ENCODE measurements at places on chromosomes 16 and 17.

DNA sequence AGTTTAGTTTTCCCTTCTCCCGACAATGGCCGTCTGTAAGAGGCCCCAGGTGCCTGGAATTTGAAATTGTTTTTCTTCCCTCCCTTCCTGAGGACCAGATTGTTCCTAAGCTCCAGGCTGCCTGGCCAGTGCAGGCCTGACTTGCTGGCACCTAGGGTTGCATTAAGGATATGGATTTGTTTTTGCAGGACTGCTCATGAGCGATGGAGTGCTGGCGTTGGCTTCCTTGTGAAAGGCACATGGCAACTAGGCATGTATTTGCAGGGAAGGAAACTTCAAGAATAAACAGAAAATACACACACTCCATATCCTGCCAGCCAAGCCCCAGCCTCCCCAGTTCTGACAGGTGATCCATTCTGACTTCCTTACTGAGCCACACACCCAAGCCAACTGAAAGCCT lies 25.5 kb upstream of the SOX9 start:
- DNase-seq: no peak

- DNase-seq: peak; percentile 39
Observed at GRCh38 chr16:15775663-15776304, 81.0 kb downstream of the MYH11 start.

GRCh38 chr16:70418274-70418992 lies 20.5 kb downstream of the ST3GAL2 start:
- DNase-seq: no peak

DNA sequence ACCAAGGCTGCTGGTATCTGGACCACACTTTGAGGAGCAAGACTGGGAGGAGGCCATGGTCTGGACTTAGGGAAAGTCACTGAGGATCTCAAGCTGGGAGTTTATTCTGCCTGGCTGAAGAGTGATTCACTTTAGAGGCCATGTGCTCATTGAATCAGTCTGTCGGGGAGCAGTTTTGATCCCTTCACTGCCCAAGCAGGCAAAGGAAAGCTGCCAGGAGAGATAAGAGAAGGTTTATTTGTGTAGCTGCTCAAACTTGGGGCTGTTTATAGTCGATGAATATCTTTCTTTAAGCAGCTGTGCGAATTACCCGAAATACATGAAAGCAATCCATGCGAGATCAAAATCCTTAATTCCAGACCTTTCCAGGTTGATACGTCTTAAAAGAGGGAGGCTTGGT lies 544.4 kb upstream of the EEF2KMT start:
- no peak for DNase-seq

- peak; percentile 97 for DNase-seq
Observed at GRCh38 chr17:6507535-6507934, 48.8 kb downstream of the PITPNM3 start.

DNA sequence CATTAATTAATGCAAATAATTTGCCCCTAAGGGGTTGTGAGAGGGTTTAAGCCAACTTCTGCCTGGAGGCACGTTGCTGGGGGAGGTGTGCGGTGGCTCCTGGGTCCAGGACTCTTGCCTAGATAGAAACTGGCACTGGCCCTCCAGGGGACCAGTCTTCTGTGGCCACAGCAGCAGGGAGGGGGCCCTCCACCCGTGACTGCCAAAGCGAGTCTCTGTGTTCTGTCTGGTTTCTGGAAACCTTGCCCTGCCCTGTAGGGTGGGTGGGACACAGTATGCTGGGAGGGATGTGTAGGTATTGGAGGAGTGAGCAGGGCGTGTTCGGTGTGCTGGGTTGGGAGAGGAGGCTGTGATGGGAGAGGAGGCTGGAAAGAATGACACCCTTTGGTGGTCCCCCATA lies 78.8 kb downstream of the TBC1D16 start:
- DNase-seq: no peak

DNA sequence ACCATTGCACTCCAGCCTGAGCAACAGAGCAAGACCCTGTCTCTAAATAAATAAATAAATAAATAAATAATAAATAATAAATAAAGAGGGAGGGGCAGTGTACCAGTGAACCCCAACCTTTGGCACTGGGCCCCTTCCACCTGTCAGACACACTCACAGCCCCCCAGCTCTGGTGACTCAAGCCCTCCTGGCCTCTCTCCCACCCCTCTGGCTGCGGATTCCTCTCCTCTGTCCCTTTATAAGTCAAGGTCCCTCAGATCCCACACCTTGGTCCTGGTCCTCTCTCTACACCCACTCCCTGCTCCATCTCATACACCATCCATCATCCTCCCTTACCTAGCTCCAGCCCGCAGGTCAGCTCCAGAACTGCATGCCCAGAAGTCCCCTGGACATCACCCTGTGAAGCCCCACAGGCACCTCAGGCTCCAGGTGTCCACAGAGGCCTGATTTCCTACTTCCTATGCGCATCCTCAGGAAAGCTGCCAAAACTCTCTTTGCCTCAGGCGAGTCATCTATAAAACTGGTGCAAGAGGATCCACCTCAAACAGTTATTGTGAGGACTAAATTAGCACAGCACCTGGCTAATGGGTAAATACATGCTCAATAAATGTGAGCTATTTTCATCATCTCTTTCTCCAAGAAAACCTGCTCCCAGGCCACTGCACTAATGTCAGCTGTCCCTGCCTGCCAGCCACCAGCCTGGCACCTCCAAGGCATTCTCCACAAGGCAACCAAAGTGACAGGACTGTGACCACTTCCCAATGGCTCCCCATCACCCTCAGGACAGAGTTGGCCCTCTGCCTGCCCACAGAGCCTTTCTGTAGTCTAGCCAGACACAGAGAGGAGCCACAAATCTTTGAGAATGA lies 46.8 kb downstream of the BEAN1 start:
- DNase-seq: no peak

DNA sequence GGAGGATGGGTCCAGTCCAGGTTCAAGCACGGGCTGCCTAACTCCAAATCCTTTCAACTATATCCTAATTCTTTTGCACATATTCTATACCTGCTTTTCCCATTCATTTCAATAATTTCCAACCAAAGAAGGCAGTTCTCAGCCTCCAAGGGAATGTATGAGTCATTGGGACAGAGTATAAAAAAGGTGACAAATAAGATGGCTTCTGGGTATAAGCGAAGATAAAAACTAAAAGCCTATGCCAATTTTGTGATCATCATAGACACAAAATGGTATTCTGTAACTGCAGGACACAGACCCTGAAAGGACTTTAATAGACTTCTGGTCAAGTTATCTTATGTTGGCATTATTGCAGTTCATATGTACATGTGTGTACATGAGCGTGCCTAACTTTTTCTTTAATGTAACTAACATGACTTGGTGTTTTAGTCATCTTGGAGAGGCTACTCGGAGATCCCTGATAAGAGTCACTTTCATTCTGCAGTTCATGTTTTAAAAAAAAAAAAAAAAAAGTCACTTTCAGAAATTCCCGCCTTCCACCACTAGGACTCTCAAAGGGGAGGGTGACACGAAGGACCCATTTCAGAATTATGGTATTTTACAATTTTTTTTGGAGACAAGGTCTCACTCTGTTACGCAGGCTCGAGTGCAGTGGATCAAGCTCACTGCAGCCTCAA lies 17.3 kb downstream of the COG1 start:
- DNase-seq: peak; percentile 49

GRCh38 chr16:17780181-17780580 lies 309.4 kb upstream of the XYLT1 start:
- no peak for DNase-seq

DNA sequence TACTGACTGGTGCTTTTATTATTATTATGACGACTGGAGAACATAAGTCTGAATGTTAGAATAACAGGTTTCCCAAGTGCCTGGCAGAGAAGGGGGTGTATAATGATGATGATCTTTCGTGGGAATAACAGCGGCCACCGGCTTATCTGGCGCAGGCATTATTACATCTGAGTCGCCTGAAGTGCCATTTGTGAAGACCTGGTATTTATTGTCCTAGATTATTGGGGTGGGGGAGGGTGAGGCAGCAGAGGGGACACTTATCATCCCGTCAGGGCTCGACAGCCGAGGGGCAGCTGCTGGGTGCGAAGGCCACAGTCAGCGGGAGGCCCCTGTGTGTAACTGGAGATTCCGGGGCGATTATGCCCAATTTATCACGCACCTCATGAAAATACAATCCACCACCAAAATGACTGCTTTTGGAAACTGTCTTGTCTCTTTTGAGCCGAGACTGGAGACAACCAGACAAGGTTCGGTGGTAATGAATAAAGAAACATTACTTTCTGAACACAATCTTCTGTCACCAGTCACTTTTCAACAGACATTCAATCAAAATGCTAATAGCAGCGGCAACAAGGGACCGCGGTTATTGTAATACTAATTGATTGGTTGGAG lies 199.3 kb downstream of the CCDC182 start:
- DNase-seq: no peak

DNA sequence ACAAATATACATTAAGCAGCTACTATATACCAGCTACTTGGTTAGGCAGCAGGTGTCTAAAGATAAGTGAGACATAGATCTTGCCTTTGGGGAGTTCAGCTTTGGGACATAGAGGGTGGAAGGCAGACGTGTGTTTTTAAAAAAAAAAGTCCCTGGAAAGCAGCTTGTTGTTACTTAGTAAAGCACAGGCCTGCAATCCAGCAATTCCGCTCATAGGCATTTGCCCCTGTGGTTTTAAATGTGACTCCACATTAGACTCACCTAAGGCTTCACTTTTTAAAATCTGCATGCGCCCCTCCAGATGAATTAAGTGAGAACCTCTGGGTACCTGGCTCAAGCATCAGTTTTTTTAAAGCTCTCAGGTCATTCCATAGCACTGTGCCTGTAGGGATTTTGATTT lies 7.2 kb upstream of the MLYCD start:
- DNase-seq: no peak

DNA sequence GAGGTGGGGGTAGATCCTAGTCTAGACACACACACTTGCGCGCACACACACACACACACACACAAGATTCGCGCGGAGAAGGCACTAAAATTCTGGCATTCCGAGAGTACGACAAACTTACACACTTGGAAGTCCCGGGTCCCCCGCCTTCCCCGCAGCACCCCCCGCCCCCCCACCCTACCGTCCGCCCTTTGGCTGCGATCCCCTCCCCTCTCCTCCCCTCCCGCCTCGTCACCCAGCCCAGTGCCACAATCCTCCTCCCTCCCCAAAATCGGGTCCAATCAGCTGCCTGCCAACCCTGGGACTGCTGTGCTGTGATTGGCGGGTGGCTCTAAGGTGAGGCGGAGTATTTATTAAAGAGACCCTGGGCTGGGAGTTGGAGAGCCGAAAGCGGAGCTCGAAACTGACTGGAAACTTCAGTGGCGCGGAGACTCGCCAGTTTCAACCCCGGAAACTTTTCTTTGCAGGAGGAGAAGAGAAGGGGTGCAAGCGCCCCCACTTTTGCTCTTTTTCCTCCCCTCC lies at the start of gene SOX9:
TSS of gene SOX9 (plus strand) at position 379 of the 522 bp plus-strand sequence. CDS start 372 bp downstream, outside the sequence.
- peak; percentile 95 for DNase-seq

- no peak for DNase-seq
Observed at GRCh38 chr17:48952904-48953303, 8.3 kb upstream of the SNF8 start.

GRCh38 chr17:19290066-19290705 lies 53.0 kb downstream of the EPN2 start:
- DNase-seq: no peak

DNA sequence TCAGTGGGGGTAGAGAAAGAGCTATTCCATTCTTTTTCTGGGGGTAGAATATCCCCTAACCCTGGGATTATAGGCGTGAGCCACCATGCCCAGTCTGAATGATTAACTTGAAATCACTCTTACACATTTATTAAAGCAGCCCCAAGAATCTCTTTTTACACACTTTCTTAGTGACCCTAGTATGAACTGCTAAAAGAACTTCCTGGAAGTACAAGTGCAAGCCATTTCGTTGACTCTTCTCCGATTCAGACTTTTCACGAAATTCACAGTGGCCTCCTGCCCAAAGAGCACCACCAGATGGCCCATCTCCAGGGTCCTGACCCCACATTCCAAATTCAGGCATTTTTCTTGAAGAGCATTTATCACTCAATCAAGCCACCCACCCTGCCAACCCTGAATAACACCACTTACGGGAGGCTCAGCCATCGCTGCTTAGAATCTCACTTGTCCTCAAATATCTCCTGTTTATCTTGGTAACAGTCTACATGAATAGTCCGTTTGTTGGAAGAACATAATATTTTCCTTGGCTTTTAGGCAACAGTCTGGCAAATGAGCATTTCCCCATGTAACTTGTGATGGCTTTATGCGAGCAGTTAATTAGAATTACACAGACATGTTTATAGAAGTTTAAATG lies 28.0 kb downstream of the ZNF423 start:
- no peak for DNase-seq

DNA sequence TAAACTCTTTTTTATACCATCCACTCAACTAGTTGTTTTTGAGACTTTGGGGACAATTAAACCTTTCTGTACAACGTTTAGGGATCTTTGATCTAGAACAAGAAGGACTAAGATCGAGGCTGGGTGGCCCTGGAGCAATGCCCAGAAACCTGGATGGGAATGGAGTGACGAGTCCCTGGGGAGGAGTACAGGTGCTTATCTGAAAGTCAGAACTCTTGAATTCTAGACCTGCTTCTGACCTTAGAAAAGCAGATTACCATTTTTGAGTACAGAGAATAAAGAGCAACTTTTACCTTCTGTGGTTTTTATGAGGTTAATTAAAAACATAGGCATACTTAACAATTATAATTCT lies 17.8 kb downstream of the UBE2Z start:
- DNase-seq: no peak

GRCh38 chr17:41504246-41504977 lies 1.0 kb downstream of the KRT13 start:
- DNase-seq: no peak

GRCh38 chr17:48011405-48012150 lies 26.0 kb downstream of the COPZ2 start:
- DNase-seq: peak; percentile 77

- peak; percentile 72 for DNase-seq
Observed at GRCh38 chr16:81175325-81175891, 63.1 kb upstream of the BCO1 start.

GRCh38 chr17:76558198-76559095 lies 18.6 kb downstream of the PRCD start:
- DNase-seq: no peak

DNA sequence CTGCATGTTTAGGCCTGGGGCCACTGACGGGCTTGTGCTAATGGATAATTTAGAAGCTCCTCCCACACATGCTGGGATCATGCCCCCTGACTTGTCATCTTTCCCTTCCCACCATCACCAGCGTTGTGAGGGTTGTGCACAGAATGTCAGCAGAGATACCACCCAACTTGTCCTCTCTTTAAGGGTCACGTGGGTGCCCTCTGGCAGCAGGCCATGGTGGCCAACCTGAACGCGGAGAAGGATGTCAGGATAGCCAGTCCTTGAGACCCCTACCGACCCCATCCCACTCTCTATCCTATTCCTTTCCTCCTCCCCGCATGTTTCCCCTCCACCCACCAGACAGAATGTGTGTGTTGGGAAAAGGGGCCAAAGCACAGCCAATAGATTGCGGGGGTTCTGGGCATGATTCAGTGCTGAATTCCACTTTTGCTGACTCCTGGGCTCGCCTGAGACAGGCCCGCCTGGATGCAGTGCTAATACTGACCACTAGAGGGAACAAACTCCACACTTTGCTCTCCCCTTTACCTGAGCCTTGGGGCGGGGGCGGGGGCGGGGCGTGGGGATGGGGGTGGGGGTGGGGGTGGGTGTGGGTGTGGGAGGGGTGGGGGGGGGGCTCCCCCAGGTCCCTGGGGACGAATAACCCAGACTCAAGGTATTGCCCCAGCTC lies at the start of gene GH2:
TSS of gene GH2 (minus strand) at position 10 of the 667 bp plus-strand sequence. CDS start 143 bp downstream, outside the sequence.
- DNase-seq: peak; percentile 85
